ENCODE measurements at places on chromosomes 16 and 17.

GRCh38 chr17:39264119-39264518 lies 38.4 kb upstream of the STAC2 start:
- no peak for DNase-seq

DNA sequence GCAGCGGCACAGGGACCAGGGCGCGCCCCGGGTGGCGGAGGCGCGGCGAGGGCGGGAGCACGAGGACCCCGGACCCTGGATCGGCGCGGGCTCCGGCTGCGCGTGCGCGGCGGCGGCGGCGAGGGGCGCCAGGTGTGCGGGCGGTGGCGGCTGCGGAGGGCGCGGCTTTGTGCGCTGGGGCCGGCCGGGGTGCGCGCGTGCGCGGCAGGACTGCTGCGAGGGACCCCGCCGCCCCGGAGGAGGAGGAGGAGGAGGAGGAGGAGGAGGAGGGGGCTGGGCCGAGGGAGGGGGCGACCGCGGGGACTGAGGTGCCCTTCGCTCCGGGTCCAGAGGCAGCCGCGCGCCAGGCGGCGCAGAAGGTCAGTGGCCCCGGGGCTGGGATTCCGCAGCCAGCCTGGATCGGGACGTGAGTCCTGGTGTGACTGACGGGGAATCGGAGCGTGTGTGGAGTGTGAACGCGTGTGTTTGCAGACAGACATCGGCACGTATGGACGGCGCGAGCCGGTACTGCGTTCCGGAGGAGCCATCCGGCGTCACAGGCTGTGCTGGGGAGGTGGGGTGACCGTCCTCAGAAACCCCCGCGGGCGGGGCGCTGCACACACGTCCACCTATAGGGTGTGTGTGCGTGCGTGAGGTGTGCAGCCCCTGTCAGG lies 19.5 kb upstream of the RAP1GAP2 start:
- DNase-seq: peak; percentile 15

DNA sequence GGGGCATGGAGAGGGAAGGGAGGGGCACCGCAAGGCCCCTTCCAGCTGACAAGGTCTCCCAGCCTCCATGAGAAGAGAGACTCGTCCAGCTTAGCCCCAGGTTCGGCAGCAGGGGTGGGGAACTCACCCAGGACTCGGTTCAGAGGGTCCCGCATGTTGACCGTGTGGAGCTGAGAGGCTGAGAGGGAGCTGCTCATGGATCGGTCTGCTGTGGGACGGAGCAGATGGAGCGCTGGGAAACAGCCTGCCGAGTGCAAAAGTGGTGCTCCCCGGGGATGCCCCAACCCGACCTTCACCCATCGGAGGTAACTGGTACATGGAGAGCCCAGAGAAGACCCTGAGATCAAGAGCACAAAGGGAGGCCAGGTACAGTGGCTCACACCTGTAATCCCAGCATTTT lies 4.9 kb downstream of the CSF3 start:
- DNase-seq: no peak

GRCh38 chr17:16297367-16298139 lies 55.7 kb downstream of the CENPV start:
- DNase-seq: no peak

DNA sequence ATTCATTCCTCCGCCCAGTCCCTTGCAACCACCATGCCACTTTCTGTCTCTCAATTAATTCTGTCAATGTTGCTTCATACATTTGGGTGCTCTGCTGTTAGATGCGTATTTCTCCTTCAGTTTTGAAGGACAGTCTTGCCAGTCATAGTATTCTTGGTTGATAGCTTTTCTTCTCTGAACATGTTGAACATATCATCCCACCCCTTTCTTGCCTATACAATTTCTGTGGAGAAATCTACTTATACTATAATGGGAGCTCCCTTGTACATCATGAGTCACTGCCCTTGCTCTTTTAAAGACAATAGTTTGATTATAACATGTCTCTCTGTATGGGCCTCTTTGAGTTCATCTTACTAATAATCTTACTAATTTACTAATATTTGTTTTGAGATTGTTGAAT lies 34.1 kb downstream of the RNF112 start:
- DNase-seq: no peak

DNA sequence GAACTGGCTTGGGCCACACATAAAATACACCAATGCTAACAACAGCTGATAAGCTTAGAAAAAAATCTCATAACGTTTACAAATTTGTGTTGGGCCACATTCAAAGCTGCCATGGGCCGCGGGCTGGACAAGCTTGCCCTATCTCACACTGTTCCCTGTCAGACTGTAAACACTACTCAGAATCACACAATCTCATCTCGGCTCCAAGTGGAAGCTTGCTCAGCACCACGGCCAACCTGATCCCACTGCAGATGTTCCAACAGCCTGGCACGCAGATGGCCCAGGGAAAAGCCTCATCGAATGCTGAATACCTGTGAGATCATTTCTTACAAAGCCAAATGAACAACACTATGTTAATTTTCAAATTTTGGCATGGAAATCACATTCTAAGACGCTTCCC lies 125.8 kb downstream of the ANKRD11 start:
- DNase-seq: no peak

- peak; percentile 81 for DNase-seq
Observed at GRCh38 chr17:28643983-28644786, 773 bp downstream of the BLTP2 start.

GRCh38 chr16:4893103-4893862 lies 43.7 kb downstream of the PPL start:
- DNase-seq: no peak

GRCh38 chr16:59881376-59881775 lies 1147.3 kb upstream of the GOT2 start:
- no peak for DNase-seq

All from suppressor macrophage treated with lipopolysaccharide for 4 hours (primary cell).